ENCODE measurements at places on chromosomes 11 and 22.

GRCh38 chr22:43449831-43450225 is 38.0 kb downstream of the MPPED1 start:
- DNase-seq, result no peak

DNA sequence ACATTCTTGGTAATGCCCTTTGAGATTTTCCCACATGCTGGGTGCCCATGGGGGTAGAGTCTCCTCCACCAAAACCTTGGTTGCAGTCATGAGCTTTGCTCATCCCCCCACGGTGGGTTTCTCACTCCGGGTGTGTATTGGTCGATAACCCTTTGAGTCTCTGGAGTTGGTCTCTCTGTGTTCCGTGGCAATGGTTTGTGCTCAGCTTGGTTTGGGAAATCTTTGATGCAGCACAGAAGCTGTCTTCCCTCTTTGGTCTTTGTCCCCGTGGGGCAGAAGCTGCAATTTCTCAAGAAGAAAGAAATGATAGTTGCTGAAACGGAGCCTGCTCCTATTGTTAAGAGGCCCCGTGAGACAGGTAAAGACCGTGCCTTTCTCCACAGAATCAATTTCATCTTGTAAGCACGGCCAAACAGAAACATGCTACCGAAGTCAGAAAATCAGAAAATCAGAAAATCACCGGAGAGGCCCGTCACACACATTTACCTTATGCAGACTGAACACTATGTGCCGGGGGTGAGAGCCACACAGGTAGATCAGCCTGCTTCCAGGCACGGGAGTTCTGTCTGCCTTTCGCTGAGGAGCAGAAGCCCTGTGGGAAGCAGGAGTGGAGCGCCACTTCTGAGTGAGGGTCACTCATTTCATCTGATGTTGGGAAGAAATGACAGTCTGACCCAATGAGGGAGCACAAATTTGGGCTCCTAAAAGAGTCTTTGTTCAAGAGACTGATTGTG is 186.1 kb downstream of the TBC1D22A start:
- no peak for DNase-seq

- no peak for DNase-seq
These were observed 5.8 kb downstream of the IGF2 start for GRCh38 chr11:2133241-2134021.

DNA sequence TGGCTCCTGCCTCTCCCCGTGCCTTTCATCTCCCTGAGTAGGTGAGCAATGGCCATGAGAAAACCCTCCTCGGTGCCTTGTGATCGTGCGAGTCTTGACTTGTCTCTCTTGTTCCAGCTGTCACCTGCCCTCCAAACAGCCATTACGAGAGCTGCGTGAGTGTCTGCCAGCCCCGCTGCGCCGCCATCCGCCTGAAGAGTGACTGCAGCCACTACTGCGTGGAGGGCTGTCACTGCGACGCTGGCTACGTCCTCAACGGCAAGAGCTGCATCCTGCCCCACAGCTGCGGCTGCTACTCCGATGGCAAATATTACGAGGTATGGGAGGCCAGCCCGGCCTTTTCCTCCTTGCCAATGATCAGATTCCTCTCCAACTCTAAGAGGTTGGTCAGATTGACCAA is 51.7 kb downstream of the TECTA start:
- no peak for DNase-seq

- peak; percentile 89 for DNase-seq
These were observed 154.9 kb upstream of the NAV2 start for GRCh38 chr11:19557720-19558140.

GRCh38 chr11:1870721-1871466 is 18.0 kb downstream of the LSP1 start:
- DNase-seq, result no peak

DNA sequence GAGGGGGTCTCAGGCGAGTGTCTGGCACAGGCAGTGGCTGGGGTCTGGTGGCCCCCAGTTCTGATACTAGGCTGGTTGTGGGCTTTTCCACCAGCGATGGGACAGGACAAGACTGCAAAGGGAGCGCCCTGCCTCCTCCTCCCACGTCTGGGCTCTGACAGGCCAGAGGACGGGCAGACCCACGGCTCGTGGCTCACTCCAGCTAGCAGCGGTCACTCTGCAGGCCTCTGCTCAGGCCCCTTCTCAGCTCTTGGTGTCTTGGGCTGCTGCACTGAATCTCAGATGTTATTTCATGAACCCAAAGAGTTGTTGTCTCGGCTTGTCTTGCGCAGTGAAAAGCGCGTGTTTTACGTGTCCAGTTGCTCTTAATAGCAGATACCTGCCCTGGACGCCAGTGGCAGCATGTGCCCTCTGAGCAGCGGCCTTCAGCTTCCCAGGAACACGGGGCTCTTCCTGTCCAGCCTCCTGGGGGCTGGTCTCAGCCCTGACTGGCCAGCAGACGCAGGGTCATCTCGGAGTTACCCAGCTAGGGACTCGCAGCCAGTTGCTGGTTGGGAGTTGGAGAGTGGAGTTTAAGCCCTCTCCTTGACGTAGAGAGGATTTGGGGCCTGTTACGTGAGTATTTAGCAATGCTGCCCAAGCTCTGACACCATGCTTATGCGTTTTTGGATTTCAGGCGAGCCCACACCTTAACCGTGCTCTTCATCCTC is 9.6 kb downstream of the PTDSS2 start:
- no peak for DNase-seq

DNA sequence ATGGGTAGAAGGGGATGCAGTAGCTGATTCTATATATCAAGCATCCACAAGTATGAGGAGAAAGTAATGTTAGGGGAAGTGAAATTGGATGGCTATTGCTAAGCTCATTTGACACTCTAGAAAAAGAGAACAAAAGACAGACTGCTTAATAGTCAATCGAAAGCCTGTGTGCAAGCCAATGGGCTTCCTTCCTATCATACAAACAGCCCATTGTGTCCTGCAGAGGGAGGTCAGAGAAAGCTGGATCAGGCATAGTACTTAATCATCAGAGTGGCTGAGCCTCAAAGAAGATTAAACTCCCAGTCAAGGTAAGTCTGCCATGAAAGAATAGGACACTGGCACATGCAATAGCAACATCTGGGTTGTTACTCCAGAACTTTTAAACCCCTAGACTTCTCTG is 50.9 kb upstream of the PGR start:
- no peak for DNase-seq

DNA sequence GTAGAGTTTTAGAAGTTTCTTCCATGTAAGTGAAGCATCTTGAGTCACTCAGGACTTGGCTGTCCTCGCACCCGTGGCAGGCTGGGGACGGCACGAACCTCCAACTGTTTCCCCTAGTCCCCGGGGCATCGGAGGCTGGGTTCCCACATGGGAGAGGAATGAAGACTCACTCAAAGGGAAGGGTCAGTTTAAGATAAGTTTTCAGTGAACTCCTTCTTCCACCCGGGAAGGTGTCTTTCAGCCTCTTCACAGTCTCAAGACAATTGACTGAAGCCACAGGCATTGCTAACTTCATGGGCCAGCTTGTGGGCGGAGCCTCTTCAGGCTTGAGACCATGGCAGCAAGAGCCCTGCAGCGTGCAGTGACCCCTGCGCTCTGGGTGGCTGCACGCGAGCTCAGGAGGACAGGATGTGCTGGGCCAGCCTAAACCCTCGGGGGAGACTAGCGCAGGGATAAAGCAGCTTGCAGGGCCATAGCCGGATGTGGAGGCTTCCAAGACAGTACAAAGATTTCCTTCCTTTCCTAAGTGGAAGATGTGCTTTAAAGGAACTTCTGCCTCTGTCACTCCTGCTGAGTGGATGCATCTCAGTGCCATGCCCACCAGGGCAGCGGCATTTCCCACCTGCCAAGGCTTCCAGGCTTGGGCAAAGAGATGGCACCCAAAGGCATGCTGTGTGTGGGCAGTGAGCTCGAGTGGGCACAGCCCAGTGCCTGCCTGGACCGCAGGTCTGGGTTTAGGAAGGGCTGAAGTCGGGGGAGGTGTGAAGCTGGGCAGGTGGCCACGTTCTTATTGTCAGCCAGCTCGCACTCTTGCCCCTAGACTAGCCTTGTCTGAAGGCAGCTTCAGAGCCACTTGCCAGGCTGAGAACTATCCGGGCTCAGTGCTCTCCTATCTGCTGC is 32.9 kb downstream of the PPIL2 start:
- no peak for DNase-seq

DNA sequence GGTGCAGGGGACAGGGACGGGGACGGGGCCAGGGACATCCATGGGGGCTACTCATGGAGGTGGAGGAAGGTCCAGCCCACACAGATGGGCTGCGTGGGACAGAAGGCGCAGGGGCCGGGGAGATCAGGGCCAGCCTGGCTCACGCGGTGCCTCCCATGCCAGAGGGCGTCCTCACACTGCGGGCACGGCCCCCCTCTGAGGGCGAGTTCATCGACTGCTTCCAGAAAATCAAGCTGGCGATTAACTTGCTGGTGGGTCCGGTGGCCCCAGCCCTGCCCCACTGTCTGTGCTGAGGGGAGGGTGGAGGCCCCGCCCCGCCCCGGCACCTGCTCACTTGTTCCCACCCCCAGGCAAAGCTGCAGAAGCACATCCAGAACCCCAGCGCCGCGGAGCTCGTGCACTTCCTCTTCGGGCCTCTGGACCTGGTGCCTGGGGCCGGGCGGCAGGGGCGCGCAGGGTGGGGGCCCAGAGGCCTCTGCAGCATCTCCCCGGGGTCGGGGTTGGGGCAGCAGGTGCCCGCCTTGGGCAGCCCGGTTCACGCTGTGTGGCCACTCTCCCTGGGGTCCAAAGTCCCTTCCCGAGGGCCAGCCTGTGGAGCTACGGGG is 15.8 kb downstream of the EPS8L2 start:
- peak; percentile 64 for DNase-seq

- no peak for DNase-seq
These were observed 31.7 kb upstream of the TMEM135 start for GRCh38 chr11:87006035-87006434.

GRCh38 chr11:123448823-123449222 is 18.8 kb downstream of the GRAMD1B start:
- DNase-seq, result no peak

- no peak for DNase-seq
These were observed 131.9 kb downstream of the WNT11 start for GRCh38 chr11:76074148-76075095.

DNA sequence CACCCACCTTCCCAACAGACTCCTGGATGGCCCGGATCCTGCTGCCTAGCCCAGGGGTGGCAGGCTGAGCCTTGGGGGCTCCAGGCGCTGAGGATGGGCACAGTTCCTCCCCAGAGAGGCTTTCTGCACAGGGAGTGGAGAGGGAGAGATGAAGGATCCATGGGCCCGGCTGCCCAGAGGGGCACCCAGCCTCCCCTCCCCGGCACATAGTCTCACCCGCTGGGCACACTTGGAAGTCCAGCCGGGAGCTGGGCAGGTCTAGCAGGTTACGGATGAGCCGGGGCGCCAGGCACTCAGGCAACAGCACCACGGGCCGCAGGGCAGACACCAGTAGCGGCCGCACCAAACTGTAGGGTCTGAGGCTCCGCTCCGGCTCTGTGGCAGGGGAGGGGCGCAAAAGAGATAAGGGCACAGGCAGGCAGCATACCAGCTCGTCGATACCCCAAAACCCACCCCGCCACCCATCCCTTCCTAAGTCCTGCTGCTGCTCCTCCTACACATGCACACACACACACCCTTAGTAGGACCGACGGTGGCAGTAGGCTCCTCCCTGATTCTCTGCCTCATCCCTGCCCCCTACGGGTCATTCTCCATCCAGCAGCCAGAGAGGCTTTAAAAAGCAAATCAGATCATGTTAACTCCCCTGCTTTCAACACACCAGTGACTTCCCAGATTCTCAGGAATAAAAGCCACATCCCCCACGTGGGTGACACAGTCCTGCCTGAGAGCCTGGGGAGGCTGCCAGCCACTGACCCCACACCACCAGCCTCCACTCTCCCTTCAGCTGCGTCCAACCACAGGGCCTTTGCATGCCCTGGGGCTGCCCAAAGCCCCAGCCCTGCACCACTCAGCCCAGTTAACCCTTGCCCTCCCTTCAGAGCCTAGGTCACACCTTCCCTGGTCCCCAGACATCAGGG is 6.5 kb upstream of the MFNG start:
- no peak for DNase-seq

GRCh38 chr11:28284196-28284595 is 176.0 kb downstream of the METTL15 start:
- DNase-seq, result no peak

Measured in suprapubic skin (tissue), 4 donors.